Islet precursor cell (in vitro differentiated cells): ENCODE measurements at places on chromosomes 7 and 10.

DNA sequence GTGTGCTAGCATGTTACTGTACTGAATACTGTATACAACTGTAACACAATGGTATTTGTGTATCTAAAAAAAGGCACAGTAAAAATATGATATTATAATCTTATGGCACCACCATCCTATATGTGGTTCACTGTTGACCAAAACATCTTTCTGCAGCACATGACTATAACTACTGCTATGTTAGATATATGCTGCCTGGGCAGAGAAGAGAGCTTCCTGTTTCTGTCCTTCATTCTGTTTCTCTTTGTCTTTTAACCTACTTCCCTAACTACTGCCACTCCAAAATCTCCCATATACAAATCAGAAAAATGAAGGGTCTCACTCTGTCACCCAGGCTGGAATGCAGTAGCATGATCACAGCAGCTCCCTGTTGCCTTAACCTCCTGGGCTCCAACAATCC is 8.8 kb upstream of the FGL2 start:
- DNase-seq = no peak

- peak; percentile 79 for DNase-seq
These were observed 190.8 kb upstream of the PRKCQ start for GRCh38 chr10:6770846-6771245.

- no peak for DNase-seq
These were observed 211.1 kb upstream of the LRRTM3 start for GRCh38 chr10:66714741-66715140.

DNA sequence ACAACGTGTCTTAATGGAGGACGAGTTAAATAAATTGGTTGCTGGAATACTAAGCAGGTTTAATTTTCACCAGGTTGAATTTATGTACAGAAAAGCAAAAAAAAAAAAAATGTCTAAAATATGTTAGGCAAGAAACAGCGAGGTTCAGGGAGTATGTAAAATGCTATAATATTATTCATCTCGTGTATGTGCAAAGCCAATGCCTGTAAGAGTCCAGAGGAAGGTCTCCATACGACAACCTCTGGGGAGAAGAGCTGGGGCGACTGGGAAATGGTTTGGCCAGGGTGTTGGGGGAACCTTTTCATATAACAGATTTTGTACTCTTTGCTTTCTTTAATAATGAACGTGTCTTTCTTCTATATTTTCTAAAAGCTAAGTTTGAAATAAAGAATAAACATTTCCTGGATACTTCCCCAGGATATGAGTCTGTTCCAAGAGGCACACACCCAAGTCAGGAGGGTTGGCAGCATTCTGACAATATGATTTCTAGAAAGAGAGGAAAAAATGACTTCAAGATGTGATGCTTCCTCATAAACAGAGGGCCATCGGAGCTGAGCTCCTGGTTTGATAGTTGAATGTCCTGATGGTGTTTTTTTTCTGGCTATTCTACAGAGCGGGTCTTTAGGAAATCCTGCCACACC is 208.6 kb upstream of the MGMT start:
- no peak for DNase-seq

- DNase-seq = no peak
These were observed 6.2 kb downstream of the GSAP start for GRCh38 chr7:77409739-77410547.

- peak; percentile 64 for DNase-seq
These were observed 448.8 kb downstream of the GRM8 start for GRCh38 chr7:126803990-126804389.

DNA sequence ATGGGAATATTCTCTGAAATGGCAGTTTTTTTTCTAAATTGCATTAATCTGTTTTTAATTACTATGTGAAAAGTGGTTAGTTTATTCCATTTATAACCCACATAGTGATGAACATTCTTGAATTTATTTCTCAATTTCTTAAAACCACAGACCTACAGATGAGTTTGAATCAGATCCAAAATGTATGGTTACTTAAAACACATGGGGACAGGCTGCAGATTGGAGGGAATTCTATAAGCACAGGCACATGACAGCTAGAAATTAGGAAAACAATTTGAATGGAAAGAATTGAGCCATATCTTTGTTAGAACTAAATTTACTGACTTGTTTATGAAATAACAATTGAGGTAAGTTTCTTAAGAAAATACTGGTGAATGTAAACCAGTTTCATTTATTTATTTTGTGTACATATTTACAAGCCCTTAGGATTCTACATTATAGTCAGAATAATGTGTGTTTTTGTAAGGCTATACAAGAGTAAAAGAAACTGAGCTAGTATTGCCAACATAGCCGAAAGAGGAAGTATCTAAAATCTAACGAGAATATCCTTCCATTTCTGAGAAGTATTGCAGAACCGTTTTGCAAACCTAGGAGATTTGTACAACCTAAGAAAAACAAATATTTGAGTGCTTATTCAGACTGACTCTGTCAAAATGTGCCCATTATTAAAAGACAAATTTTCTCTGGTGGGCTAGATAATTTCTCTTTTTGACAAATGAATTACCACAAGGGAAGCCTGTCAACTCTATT is 434.3 kb upstream of the SEMA3D start:
- DNase-seq = no peak

GRCh38 chr7:12801107-12801506 is 113.7 kb downstream of the ARL4A start:
- no peak for DNase-seq

DNA sequence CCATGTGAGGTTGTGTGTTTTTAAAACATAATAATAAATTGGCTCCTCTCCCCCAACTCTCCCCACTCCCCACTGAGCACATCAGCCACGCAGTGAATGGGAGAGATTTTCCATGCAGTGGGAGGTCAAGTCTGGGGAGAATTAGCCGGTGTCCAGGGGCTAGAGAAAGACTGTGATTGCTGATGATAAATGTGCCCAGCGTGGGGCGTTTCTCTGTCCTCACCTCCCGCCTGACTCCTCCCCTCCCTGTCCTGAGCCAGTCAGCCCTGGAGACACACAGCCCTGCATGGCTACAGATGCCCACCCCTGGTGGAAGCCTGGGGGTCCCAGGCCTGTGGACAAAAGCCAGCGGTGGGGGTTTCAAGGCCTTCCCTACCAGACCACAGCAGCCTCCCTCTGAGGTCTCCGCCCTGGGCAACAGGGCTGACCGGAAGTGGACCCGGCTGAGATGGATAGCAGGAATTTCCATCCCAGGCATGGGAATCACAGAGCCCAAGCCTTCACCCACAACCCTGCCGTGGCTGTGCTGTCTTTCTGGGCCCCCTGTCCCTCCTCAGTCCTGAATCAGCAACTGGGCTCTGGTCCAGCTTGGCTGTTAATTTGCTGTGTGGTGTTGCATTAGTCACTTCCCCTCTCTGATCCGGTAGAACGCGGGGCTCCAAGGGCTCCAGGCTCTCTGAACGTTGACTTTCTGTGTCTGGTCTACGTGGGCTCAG is 46.8 kb upstream of the SLC29A3 start:
- DNase-seq = no peak

DNA sequence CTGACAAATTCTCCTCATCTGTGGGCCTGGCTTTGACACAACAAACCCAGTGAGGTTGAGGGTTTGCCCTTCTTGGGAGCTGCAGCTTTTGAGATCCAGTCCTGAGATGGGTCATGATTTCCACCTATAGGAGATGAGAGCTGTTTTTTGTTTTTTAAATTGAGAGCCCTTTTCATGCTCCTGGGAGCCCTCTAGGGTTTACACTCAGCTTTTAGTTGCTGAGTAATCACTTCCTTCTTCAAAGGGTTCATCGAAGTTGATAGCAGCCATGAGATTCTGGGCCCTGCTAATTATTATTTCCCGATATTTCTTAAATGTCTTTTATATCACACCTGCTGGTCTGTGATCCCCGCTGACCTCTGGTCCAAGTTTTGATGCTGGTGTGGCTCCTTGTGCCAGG is 47.3 kb upstream of the VIPR2 start:
- no peak for DNase-seq

GRCh38 chr10:124741922-124742412 is 2.2 kb downstream of the FAM53B start:
- no peak for DNase-seq

DNA sequence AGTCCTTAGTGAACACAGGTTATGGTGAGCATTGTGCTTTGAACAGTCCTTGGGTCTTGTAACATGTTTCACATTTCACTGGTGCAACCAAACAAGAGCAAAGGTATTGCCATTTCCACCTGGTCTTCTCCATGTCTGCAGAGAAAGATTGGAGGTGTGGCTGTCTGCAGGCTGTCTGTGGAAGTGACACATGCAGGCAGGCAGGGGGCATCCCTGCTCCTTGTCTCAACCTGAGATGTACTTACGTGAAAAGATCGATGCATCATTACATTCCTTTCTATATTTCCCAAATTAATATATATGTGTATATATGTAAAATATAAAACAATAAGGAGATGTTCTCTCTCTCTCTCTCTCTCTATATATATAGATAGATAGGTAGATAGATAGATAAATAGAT is 54.3 kb downstream of the LRRC18 start:
- peak; percentile 77 for DNase-seq

GRCh38 chr10:79236433-79236765 is 110.9 kb upstream of the PPIF start:
- peak; percentile 67 for DNase-seq

GRCh38 chr7:95619921-95620320 is 23.6 kb upstream of the PDK4 start:
- DNase-seq = no peak

- no peak for DNase-seq
These were observed 1035.5 kb downstream of the LRMDA start for GRCh38 chr10:76466836-76467503.

GRCh38 chr7:68963552-68963951 is 634.7 kb upstream of the AUTS2 start:
- DNase-seq = peak; percentile 76

DNA sequence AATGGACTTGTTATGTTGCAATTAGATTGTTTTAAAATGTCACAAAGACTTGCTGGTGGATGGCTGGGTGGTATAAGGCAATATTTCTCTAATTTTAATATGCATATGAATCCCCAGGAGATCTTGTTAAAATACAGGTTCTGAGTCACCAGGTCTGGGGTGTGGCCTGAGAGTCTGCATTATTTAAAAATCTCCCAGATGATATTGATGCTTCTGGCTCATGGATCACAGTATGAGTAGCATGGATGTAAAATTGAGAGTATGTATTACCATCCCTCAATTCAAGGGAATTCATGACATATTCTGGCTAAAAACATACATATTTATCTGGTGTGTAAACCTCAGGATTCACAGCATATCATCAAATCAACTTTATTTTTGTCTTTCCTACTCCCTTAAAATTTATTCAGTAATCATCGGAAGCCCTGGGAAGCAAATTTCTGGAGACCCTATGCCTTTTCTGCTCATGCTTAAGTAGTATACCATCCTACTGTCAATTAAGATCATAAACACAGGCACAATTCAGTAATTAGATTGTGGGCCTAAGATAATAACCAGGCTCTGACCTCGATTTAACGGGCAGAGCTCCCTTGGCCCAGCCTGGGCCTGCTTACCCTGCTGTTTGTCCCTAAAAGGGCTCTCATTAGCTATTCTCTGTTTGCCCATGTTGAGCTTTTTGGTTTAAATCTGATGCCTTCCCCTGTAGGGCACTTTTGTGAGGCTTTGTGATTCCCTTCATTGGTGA is 29.6 kb upstream of the ICA1 start:
- no peak for DNase-seq

GRCh38 chr7:1060315-1061072 is 16.1 kb downstream of the GPR146 start:
- peak; percentile 80 for DNase-seq

DNA sequence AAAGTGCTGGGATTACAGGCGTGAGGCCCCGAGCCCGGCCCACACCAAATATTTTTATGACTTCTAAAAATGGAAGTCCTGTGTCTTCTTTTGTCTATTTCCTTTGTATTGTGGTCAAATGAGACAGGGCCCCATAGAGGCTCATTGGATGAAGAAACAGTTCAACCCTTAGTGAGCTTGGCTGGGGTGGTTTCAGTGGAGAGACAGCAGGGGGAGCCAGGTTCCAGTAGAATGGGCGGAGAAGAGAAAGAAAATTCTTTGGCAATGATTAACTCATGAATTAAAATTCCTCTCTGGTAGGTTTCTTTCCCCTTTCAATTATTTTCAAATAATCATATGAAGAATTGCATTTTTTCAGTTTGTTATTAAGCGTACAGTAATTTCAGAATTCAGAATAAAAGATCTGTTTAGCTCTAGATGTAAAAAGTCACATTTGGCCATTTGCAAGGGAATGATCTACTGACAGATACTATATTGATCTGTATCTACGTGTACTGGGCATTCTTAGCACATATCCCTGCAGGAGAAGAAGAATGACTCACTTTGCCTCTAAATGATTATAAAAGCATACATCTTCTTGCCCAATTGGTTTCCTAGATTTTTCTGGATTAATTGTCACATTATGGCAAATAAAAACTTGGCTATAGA is 43.2 kb downstream of the PNLIPRP3 start:
- peak; percentile 74 for DNase-seq
